ENCODE measurements at places on chromosomes 7 and 10. TPM values are rescaled to one million over a fixed set of nuclear protein-coding genes. Genes with fewer than 3 reads are reported as not detected.
A peak's percentile ranks its signal among the peaks of the same experiment; 100 is the strongest.

- DNase-seq, result no peak
These were observed 9.5 kb downstream of the LIPK start for GRCh38 chr10:88715517-88715916.

- DNase-seq, result no peak
These were observed 437.4 kb upstream of the GALNT17 start for GRCh38 chr7:70694434-70694970.

- no peak for DNase-seq
These were observed 280.6 kb downstream of the GFRA1 start for GRCh38 chr10:115992236-115992986.

Gene CCL26
- total RNA-seq, result not detected

Gene MAT1A
- not detected for total RNA-seq

Gene LRMDA
- not detected for total RNA-seq

Gene CCZ1
- 65.2 TPM for total RNA-seq

Gene AMZ1
- total RNA-seq, result 0.80 TPM

DNA sequence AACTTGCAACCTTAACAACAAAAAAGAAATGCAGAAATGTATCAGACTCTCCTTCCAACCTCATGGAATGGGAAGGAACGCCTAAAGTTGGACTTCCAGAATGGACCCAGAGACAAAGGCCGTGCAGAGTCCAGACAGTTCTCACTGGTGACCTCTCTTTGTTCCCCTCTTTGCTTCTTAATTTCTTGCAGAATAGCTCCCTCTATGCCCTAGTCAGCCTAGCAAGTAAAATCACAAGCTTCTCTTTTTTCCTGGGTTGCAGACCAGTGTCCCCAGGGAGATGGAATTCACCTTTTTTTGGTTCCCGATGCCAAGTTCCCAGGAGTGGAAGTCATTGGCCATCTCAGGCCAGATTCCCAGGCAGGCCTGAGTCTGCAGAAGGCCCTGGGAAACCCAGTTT lies 278.0 kb downstream of the CCSER2 start:
- no peak for DNase-seq

- no peak for DNase-seq
These were observed 72.1 kb upstream of the TRIM24 start for GRCh38 chr7:138387755-138388475.

Gene CCNY
- total RNA-seq, result 68.3 TPM

DNA sequence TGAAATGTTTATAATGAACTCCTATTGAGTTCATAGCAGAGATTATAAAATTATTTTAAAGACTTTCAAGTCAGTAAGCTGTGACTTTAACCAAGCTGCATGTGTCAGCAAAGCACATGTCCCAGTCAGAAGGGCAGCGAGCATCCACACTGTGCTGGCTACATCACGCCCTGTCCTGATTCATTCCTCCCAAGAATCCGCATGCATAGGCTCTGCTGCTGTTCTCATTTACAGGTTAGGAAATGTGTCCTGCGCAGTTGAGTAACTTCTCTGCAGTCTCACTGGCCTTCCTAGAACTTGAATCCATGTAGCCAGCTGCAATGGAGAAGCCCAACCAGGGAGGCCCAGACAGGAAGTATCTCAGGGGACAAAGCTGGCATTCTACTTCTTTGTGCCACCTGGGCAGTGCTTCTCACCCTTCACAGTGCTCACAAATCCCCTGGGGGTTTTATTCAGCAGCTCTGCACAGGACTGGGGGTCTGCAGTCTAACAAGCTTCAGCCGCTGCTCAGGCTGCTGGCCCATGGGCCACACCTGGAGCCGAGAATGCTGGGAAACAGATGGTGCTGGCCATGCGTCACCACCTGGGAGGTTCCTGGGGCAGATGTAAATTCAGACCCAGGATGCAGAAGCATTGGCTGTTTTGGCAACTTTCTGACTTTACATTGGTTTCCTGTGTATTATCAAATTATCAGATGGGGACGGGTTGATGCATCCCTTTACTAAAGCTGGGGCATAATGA lies 192.8 kb upstream of the GDF10 start:
- no peak for DNase-seq

Gene ALOX5
- 17.7 TPM for total RNA-seq

Gene CPA2
- total RNA-seq, result not detected

- no peak for DNase-seq
These were observed 19.1 kb downstream of the ATXN7L1 start for GRCh38 chr7:105857009-105857952.

- no peak for DNase-seq
These were observed 1.7 kb downstream of the NCAPG2 start for GRCh38 chr7:158702944-158703343.

- DNase-seq, result no peak
These were observed 6.8 kb downstream of the ITGA8 start for GRCh38 chr10:15712883-15713282.

DNA sequence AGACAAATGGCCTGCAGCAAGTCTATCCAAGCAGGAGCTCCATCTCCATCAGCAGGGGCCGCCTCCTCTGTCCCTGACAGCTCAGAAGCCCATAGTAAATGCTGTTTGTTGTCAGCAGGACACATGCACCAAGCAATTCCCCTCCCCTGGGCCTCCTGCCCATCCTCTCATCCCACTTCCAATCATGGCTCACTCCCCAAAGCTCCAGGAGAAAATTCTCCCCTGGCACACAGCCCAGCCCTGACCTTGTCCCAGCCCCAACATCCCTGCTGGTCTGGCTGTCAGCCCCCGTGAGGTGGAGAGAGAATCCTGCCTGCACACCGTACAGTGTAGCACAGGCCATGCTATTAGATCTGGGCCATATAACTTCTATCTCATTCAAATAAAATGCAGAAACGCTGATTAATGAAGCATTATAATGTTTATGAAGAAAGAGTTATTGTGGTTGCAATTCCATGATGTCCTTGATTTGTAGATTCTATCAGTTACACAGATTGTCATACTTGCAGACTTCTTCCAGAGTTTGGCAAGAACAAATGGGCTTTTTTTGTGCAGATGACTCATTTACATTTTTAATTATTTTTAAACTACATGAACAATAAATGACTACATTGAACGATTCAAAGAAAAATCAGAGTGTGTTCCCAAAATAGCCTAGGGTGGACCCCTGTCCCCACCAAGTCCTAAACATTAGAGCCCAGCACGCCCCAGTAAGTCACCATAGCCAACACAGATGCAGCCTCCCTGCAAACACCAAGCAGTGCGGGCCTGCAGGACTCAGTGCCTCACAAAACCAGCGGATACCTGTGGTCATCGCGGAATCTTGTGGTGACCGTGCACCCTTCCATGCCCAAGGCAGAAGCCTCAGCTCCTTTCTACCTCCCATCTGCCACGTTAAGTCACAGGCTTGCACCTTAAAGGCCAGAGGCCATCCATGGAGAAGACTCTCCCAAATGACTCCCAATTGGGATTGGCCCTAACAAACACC lies 70.1 kb downstream of the COBL start:
- no peak for DNase-seq

Gene TRIM73
- 33.2 TPM for total RNA-seq

GRCh38 chr7:19116121-19117090 lies 1.0 kb downstream of the TWIST1 start:
- no peak for DNase-seq

- DNase-seq, result peak; percentile 11
These were observed 930 bp downstream of the GARIN1A start for GRCh38 chr7:128672927-128673517.

DNA sequence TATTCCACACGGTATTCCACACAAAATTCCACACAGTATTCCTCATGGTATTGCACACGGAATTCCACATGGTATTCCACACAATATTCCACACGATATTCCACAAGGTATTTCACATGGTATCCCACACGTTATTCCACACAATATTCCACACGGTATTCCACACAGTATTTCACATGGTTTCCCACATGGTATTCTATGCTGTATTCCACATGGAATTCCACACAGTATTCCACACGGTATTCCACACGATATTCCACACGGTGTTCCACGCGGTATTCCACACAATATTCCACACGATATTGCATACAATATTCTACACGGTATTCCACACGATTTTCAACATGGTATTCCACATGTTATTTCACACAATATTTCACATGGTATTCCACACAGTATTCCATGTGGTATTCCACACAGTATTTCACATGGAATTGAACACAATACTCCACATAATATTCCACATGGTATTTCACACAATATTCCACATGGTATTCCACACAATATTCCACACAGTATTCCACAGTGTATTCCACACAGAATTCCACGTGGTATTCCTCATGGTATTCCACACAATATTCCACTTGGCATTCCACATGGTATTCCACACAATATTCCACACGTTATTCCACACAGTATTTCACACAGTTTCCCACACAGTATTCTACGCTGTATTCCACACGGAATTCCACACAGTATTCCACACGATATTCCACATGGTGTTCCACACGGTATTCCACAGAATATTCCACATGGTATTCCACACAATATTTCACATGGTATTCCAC lies 136.0 kb upstream of the CHST15 start:
- peak; percentile 24 for DNase-seq

DNA sequence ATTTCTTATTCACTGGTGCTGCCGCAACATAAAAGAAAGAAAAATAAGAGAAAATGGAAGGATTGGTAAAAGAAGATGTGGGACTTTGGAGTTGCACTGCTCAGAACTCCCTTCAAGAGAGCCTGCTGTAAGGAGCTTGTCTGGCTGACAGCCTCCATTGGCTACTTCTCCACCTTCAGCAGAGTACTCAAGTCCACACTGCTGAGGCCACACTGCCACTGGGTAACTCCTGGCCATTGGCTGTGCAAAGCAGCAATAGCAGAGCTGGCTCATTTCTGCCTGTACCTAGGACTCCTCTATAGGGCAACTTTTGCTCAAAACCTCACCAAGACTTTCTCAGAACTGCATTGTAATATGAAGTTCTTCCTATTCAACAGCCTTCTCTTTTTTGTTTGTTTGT lies 38.7 kb upstream of the PCLO start:
- DNase-seq, result no peak

Gene HTR7
- 0.32 TPM for total RNA-seq

Gene CADPS2
- not detected for total RNA-seq

- DNase-seq, result no peak
These were observed 338.9 kb downstream of the WDR37 start for GRCh38 chr10:1395025-1395480.

- no peak for DNase-seq
These were observed 34.3 kb upstream of the NPVF start for GRCh38 chr7:25262586-25262985.

DNA sequence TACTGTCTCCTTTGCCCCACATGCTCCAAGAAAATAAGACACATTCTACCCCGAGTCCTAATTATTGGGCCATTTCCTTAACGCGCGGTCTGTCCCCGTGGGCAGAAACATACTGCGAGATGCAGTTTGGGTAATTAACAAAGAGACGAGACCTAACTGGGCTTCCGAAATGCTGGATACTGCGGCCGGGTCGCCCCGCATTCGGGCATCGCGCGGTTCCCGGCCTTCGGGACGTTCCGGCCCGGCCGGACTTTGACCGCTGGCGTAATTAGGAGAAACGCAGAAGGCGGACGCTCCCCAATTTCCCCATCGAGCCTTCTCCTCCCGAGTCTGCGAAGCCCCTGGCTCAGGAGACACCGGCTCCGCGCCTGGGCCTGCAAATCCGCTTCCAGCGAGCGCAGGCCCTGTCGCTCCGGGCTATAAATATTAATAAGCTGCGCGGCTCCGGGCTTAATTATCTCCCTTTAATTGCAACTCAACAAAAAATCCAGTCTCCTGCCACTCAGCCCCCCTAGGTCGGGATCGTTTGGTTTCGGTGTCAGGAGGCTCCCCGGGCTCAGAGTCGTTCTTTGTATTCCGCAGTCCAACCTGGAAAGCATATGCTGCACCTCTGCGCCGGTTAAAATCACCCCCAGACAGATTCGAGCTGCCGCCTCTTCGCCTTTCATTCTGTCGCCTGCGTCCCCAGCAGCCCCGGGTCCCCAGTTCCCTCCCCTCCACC lies 131.5 kb downstream of the SPAG6 start:
- DNase-seq, result no peak

DNA sequence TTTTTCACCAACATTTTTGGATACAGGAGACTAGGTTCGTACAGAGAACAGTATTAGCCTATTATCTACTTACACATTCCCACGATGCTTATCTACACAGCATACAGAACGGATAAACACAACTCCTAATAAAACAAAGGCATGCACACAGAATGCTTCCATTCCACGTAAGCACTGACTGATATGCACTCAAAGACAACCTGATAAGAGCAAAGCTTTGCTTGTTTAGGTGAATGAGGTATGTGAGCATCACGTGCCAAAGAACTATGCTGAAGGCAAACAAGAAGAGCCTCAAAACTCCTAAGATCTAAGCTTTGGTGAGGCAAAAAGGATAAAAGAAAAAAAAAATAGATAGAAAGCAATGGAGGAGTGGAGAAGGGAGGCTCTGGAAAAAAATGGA lies 413.5 kb upstream of the LRRN3 start:
- no peak for DNase-seq

- DNase-seq, result no peak
These were observed 844.4 kb downstream of the GATA3 start for GRCh38 chr10:8898745-8899330.

Gene RUFY2
- total RNA-seq, result 24.1 TPM

Gene FUOM
- total RNA-seq, result 24.6 TPM

DNA sequence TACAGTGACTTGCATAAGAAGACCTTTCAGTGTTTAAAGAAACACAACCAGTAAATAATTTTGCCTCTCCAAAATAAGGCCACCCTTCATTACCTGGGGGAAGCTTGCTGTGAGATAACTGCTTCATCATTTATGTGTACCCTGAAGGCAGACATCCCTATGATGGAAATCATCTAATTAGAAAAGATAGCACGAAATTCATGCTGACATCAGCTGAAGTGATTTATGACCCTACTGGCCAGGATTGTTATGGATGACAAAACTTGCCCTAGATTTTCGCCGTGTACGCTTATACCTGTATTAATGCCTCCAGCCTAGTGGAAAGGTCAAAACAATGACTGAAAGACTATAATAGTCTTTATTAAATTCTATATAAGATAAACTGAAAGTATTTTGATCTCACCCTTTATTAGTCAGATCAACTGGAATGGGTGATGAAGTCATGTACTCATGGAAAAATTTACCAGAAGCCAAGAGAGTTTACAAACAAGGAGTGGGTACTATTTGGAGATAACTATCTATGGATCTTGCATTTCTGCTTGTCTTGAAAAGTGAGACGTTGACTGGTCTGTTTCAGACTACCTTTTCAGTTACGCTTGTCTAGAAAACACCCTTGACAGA lies 114.2 kb downstream of the PPP1R3A start:
- DNase-seq, result no peak

DNA sequence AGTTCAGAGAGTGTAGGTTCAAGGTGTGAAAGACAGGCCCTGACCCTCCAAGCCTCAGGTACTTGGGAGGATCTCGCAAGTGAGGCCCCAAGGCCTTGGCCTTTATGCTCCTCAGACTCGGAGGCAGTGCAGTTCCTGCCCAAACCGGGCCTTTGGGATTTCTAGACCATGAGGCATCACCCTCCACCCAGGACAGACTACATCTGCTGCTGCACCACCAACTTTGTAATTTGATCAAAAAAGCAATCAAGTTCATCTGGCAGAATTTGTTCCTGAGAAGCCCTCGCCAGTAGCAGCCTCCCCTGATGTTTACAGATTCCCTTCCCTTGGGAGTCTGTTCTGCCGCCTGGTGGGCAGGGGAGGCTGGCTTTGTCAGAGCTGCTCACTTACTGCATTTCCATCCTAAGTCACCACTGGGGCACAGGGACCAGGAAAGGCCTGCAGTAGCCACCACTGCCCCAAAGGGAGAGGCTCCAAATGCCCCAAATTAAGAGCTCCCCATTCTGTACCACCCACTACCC lies 2.1 kb downstream of the CAMK2G start:
- DNase-seq, result no peak

Data from naive thymus-derived CD4-positive, alpha-beta T cell (primary cell).